ENCODE measurements at places on chromosomes 4 and X.

DNA sequence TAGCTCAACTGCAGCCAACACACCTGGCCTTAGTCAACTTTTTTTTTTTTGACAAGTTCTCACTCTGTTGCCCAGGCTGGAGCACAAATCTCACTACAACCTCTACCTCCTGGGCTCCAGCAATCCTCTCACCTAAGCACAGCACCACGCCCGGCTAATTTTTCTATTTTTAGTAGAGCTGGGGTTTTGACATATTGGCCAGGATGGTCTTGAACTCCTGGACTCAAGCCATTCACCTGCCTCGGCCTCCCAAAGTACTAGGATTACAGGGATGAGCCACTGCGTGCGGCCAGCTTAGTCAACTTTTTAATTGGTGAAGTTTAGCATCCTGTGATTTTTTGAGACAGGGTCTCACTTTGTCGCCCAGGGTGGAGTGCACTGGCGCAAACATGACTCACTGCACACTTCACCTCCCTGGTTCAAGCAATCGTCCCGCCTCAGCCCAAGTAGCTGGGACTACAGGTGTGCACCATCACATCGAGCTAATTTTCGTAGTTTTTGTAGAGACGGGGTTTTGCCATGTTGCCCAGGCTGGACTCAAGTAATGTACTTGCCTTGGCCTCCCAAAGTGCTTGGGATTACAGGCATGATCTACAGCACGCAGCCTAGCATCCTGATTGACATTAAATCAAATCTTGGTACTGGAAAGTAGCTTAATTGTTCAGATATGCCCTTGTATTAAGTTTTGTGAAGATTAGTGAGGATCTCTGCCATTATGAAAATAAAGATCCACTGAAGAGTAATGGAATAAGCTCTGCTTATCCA lies 8.3 kb downstream of the HNRNPDL start:
- DNase-seq: no peak

DNA sequence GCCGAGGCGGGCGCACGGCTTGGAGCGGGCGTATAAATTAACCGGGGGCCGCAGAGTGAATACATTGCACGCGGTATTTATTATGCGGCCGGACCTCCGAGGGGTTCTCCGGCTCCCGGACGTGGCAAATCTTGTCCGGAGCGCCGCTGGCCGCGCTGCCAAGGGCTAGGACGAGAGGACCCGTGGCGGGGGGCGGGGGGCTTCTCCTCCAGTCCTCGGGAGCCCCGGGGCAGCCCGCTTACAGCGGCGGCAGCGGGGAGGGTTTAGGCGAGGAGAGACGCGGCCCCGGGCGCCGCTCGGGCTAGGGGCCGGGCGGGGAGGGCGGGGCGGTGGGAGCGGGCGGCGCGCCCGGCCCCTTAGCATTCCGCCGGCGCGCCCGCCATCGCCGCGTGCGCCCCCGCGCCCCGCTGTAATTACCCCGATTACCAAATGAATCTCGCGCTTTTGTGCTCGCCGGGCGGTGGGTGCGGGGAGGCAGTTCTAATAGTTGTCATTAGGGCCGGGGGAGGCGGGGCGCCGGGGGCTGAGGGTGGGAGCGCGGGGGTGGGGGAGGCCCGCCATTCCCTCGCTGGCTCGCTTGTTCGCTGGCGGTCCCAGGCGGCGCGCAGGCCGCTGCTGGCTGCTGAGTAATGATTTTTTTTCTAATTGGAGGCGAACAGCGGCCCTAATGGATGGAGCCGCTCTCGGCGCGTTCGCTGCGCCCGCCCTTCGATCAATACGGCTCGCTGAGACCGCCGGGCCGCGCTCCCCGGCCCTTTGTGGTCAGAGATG lies 276.6 kb downstream of the BCOR start:
- DNase-seq: peak; percentile 23

GRCh38 chr4:157727163-157727562 lies 445.7 kb downstream of the GASK1B start:
- no peak for DNase-seq

DNA sequence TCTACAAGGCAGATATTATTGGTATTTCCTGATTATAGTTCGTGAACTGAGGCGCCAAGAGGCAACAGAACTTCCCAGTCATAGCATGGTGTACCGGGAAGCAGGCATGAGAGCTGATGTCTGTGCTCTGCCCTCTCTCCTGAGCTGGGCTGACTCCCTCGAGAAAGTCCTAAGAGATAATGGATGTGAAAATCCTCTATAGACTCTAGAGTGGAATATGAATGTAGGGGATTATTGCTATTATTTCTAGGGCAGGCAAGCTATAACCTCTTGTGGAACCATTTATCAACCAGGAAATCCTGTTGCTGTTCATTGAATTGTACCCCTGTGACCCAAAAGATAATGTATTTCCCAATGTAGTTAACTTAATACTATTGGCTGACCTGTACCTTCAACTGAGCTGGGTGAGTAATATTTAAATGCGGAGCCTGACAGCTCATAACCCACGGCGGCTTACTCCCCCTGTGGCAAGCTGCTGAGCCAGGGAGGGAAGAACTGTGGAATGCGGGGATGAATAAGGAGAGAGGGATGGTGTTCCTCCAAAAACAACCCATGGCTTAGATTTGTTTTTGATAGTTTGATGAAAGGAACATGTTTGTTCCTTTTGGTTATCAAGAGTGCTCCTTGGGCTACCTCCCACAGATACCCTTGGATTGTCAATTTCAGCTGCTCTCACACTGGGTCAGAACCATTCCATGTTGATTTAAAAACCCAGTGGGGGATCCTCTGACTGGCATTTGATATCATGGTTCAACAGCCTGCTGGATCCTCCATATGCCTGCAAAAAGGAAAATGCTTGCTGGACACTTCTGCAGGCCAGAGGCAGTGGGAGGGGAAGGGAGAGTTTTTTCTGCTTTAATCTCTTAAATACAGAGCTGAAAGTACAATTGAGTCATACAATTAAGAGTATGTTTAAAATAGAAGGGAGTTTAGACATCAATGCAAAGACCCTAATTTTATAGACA lies 339.0 kb upstream of the BOD1L1 start:
- no peak for DNase-seq

DNA sequence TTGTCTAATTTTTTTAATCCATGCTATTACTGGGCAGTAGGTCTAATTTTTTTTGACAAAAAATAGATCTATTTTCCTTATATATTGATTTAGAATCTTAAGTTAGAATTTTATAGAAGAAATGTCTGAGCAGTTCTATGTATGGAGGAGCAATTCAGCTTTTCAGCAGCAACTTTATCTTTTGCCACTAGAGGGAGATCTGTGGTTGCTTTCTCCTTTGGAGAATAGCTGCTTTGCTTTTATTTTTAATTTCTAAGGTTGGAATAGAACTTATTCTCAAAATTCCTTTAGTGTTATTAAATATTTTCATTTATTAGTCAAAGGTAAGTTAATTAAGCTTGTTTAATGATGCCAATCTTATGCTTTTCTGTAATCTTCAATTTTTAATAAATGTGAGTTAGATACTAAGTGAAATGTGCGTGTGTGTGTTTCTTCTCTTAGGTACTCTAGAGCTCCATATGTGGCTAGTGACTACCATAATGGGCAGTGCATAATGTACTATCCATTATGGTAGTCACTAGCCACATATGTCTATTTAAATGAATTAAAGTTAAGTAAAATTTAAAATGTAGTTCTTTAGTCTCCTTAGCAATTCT lies 29.3 kb downstream of the FAM199X start:
- DNase-seq: peak; percentile 21

DNA sequence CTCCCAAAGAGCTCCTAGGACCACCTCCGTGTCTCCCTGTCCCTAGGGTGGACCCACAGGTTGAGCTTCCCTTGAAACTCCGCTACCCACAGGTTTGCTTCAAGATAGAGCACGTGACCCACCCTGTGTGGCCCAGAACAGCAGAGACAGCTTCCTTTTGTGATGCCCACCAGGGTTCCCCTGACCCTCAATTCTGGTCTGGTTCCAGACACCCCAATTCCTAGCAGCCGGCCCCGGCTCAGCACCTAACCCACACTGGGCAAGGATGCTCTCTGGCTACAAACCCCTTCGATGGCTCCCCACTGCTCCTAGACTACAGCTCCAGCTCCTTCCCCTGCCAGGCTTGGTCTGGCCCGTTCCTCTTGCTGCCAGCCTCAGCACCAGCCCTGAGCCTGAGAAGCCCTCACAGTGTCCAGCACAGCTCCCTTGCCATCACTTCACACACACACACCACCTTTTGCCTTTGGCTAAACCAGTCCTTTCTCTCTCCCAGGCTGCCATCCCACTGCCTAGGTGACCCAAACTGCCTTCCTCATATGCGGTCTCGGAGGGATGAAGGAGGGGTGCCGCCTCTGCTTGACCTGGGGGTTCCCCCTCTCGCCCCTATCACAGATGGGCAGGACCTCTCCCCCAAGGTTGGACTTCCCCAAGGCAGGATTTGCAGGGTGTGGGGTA lies 6.2 kb downstream of the PNCK start:
- no peak for DNase-seq

GRCh38 chr4:71198958-71199357 lies 139.9 kb upstream of the SLC4A4 start:
- peak; percentile 56 for DNase-seq

- no peak for DNase-seq
Observed at GRCh38 chrX:102498732-102499131, 17.8 kb downstream of the TMSB15A start.

DNA sequence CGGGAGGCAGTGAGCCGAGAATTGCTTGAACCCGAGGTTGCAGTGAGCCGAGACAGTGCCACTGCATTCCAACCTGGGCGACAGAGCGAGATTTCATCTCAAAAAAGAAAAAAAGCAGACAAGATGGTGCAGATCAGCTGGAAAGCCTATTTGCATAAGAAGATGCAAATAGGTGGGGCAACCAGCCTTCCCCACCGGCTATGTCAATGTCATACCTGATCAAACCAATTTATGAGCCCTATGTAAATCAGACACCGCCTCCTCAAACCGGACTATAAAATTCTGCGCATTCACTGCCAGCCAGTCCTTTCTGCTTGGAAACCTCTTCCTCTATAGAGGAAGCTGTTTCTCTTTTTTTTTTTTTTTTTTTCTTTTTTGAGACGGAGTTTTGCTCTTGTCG lies 64.5 kb upstream of the CHRNA9 start:
- no peak for DNase-seq

DNA sequence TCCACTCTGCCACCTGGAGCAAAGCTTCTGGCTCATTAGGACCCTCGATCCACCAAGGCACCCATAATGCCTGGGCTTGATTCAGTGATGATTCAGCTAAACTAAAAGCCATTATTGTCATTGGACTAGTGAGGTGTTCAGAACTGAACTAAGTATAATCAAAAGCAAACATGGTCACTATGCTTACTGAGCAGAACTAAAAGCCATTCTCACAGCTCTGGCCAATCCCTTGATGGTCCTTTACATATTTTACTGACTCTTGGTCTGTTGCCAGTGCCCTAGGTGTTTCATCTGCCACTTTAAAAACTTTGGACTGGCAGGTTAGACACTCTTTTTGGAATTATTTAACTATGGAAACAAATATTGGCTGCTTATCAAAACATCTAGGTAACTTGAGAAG lies 703.5 kb downstream of the FAT4 start:
- DNase-seq: no peak

DNA sequence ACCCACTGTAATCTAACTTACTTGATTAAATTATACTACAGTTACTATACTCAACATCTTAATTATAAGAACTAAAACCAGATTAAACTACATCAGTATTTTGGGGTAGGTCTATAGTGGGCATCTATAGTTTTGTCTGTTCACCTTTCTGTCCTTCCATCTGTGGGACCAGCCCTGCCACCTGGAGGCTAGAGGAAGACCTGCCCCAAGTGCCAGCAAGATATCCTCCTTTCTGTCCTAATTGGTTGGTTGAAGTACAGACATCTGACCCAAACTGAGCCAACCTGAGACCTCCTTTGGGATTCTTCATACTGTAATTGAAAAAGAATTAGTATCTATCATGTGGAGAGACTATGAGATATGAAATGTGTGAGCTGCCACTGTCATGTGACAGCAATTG lies 172.2 kb upstream of the TLL1 start:
- DNase-seq: no peak

- DNase-seq: no peak
Observed at GRCh38 chr4:94240384-94240783, 32.7 kb downstream of the SMARCAD1 start.

DNA sequence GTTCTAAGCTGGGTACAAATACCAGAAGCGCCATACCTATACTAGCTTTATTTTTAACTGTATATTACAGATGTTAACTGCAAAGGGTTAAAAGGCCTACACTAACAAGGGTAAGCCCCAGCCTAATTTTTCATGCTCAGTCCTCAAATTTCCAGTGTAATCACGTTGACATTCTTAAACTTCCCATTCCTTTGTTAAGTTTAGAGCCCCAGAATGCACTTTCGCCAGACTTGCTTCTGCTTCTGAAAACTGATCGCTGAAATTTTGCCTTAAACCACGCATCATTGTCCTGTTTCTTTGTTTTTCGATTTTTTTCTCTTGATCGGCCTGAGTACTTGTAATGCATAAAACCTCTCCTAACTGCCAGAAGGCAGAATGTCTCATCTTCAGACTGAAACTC lies 2141.9 kb upstream of the AGA start:
- DNase-seq: no peak

DNA sequence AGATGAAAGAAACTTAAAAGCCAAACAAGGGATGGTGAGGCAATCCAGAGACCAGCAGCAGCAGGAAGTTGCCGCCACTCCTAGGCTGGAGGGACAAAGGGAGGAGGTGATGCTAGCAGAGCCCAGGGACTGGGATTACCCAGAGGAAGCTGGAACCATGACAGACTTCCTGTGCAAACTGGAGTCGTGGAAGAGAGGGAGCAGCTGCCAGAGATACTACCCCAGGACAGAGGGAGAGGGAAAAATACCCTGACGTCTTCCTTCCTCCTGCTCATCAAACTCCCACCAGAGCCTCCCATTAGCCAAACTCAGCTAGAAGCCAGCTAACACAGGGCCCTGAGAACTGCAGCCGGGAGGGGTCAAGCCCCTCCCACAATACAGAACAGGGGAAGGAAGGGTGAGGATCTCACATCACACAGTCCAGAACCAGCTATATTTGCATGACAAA lies 101.2 kb upstream of the KLF3 start:
- DNase-seq: no peak

- no peak for DNase-seq
Observed at GRCh38 chr4:55675196-55675793, 39.2 kb upstream of the NMU start.

- no peak for DNase-seq
Observed at GRCh38 chrX:23727206-23727605, 15.9 kb downstream of the ACOT9 start.

DNA sequence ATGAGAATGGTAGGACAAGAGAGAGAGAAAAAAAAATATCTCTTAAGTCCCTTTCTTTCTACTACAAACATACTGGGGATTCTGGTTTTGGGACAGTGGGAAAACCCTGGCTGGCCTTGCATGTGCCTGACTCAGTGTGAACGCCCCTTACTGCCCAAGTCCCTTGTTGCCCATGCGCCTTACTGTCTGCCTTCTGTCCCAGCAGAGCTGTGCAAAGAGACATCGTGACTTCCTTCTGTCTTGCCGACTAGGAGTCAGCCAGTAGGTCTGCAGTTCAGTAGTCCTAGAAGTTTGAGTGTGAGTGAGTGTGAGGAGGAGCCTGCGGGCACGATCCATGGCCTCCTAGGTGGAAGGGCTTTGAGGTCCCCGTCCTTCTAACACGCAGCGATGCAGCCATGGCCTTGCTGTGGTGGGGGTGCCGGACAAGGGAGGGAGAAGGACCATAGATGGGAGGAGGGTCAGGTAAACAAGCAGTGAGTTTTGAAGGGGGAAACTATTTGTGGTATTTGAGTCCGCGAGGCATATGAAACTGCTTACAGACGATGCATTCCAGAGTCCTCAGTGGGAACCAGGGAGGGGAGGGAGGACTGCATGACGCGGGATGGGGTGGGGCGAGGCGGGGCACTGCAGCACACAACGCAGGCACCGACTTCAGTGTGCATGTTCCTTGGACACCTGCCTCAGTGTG lies at the start of gene XAGE2:
TSS of gene XAGE2 (plus strand) at position 654 of the 688 bp plus-strand sequence. CDS start 994 bp downstream, outside the sequence.
- no peak for DNase-seq
